ENCODE measurements at places on chromosomes 11 and 22.

DNA sequence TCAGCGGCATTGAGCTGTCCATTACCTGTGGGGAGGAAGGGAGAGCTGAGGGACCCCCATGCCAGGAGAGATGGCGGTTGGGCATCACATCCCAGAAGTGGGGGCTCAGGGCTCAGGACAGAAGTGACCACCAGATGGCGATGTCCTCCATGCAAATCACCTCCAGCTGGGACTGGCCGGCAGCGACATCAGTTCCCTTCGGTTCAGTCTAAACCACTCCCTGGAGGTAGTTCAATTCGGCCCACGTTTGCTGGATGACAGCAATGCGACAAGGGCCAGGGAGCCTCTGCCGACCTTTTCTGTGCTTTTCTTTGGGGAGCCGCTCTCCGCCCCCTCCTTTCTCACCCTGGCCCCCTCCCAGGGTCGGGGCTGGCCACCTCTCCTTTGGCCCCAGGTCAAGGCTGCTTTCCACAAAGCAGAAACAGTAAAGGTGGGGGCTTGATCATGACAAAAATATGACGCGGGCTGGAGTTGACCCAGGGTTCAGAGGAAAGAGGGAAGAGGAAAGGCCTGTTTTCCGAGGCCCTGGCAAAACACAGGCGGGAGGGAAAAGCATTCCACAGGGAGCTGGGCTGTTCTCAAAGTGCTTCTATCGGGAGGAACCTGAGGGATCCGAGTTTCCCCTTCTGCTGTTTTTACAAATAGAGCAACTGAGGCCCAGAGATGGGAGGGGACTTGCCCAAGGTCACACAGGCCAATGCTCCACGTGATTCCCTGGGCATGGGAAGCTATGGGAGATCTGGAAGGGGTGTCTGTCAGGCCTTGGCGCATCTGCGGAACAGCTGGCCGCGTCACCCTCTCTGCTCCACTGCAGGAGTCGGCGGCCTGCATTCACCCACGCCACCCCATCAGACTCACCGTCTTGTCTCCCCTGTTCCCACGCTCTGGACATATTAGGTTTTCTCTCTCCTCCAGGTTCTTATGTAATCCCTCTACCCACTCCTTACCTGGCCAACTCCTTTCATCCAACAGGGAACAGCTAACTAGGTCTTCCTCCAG is 54.7 kb downstream of the FBXO7 start:
- peak overlapping the region; percentile 77 for H3K27ac ChIP-seq
- H3K36me3 ChIP-seq: no peaks in the 10 kb centered on the region
- H3K27me3 ChIP-seq: no peaks in the 10 kb centered on the region
- peaks cover 49% of the 10 kb centered on the region for H3K4me1 ChIP-seq
- no peak overlapping the region for H3K4me3 ChIP-seq

- no peaks in the 10 kb centered on the region for H3K27me3 ChIP-seq
- no peaks in the 10 kb centered on the region for H3K4me1 ChIP-seq
- no peak for DNase-seq
These were observed 1102.6 kb downstream of the DLG2 start for GRCh38 chr11:84524422-84525051.

DNA sequence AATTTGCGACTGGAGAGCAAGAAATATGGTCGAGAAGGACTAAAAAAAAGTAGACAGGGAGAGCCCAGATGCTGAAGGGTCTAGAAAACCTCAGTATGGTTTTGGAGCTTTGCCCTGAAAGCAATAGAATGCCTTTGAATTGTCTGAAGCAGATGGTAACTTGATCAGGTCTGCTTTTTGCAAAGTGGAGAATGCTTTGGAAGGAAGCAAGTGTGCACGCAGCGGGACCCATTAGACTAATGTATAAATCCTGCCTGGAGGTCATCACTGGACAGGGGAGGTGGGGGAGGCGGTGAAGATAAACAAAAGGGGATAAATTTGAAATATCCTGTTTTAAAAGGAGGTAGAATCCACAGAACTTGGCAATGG is 757 bp upstream of the HINFP start:
- no peaks in the 10 kb centered on the region for H3K27me3 ChIP-seq
- peak overlapping the region; percentile 63 for H3K4me3 ChIP-seq
- H3K36me3 ChIP-seq: peaks cover 20% of the 10 kb centered on the region

- DNase-seq: no peak
- H3K4me3 ChIP-seq: no peak overlapping the region
- no peak overlapping the region for H3K27ac ChIP-seq
- no peaks in the 10 kb centered on the region for H3K4me1 ChIP-seq
- no peaks in the 10 kb centered on the region for H3K27me3 ChIP-seq
- peaks cover 26% of the 10 kb centered on the region for H3K36me3 ChIP-seq
These were observed 27.5 kb upstream of the HIKESHI start for GRCh38 chr11:86274503-86274902.

DNA sequence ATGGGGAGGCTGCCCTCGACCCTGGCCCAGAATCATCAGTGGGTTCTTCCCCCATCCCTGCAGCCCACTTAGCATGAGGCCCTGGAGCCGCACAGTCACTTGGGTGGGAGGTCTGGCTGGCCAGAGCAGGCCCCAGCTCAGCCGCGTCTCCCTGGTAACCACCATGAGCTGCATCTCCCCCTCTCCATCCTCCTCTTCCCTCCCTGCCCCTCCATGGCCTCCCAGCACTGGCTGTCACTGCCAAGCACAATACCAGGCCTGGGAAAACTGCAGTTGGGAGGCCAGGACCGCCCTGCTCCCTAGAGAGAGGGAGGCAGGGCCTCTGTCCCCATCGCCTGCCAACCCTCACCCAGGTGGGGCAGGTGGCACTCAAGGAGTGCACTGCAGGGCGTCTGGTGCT is 8.0 kb downstream of the CSDC2 start:
- no peak overlapping the region for H3K4me3 ChIP-seq
- DNase-seq: no peak
- H3K27me3 ChIP-seq: no peaks in the 10 kb centered on the region
- no peaks in the 10 kb centered on the region for H3K4me1 ChIP-seq
- no peak overlapping the region for H3K27ac ChIP-seq
- H3K36me3 ChIP-seq: no peaks in the 10 kb centered on the region

DNA sequence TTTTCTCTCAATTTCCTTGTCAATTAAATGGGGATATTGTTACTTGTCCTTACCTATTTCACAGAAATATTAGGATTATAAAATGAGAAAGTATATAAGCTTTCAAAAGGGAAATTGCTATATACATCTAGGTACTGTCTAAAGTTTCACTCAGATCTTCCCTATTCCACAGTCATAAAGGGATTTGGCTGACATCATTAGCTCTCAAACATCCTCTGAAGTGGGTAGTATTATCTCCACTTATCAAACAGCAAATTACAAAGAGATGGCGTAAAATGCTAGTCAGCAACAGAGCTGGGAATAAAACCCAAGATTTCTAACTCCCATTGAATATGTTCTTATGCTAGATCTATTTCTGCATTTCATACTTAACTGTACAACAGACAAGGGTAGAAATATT is 50.9 kb downstream of the SLC25A17 start:
- no peak overlapping the region for H3K27ac ChIP-seq
- H3K36me3 ChIP-seq: peaks cover 39% of the 10 kb centered on the region
- DNase-seq: no peak
- H3K4me3 ChIP-seq: no peak overlapping the region
- no peaks in the 10 kb centered on the region for H3K27me3 ChIP-seq

DNA sequence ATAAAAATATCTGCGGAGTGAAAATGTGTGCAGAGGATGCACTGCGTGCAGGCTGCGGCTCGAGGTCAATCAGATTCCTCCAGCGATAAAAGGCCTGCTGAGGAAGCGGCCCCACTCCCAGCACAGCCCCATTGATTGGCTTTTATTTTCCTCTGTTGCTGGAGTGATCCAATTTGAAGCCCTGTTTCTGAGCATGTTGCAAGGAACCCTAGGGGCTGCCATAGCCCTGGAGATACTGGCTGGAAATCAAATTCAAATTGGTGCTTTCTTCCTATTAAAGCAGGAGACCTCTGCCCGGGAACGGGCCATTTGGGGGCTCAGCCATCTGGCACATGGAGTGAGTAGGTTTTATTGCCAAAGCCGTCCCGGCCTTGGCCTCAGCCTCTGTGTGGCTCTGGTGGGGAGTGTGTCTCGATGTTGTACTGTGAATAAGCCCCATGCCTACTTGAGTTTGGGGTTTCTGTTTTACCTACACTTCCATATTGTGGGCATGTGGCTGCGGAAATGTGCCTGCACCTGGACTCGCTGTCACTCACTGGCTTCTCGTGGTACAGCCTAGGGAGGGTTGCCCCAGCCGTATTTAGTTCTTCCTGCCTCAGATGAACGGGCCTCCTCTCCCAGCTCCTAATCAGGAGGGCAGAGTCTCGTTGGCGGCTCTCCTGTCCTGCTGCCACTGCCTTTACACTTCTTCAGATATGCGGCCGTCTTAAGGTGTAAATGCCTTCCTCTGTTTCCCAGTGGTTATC is 25.6 kb downstream of the PARVB start:
- H3K4me1 ChIP-seq: peaks cover 17% of the 10 kb centered on the region
- DNase-seq: no peak
- no peak overlapping the region for H3K27ac ChIP-seq
- no peaks in the 10 kb centered on the region for H3K27me3 ChIP-seq
- H3K4me3 ChIP-seq: no peak overlapping the region

GRCh38 chr11:72738199-72739141 is 13.7 kb downstream of the ARAP1 start:
- peaks cover 52% of the 10 kb centered on the region for H3K4me1 ChIP-seq
- H3K36me3 ChIP-seq: no peaks in the 10 kb centered on the region
- H3K27ac ChIP-seq: peak overlapping the region; percentile 68
- H3K27me3 ChIP-seq: no peaks in the 10 kb centered on the region
- peak; percentile 76 for DNase-seq

DNA sequence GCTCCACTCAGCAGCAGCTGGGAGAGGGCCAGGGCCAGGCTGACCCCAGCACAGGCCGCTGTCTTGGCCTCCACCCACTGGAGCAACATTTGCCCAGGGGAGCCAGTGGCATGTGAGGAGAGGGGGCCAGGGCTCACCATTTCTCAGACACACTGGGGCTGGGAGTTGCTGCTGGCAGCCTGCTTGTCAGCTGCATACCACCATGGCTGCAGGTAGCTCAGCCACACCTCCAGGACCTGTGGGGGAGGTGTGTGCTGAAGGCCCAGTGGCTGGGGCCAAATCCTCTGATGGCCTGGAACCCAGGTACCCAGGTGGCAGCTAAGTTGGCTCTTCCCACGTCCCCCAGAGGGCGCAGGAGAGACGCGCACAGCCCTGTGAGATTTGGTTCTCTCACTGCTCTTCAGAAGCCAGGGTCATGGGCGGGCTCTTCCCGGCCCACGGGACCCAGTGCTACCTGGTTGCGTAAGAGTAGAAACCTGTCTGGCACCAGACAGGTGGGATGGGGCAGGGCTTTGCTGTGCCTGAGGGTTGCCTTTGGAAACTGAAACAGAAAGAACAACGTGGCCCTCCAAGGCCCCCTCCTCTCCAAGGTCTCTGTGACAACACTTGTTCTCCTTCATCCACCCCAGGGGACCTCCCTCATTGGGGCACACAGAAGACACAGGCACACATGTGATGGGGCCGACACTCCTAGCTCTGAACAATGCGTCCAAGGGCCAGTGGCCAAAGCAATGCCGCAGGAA is 98.8 kb downstream of the MED15 start:
- DNase-seq: no peak
- H3K36me3 ChIP-seq: no peaks in the 10 kb centered on the region
- H3K4me1 ChIP-seq: peaks cover 15% of the 10 kb centered on the region
- no peak overlapping the region for H3K27ac ChIP-seq
- no peak overlapping the region for H3K4me3 ChIP-seq

DNA sequence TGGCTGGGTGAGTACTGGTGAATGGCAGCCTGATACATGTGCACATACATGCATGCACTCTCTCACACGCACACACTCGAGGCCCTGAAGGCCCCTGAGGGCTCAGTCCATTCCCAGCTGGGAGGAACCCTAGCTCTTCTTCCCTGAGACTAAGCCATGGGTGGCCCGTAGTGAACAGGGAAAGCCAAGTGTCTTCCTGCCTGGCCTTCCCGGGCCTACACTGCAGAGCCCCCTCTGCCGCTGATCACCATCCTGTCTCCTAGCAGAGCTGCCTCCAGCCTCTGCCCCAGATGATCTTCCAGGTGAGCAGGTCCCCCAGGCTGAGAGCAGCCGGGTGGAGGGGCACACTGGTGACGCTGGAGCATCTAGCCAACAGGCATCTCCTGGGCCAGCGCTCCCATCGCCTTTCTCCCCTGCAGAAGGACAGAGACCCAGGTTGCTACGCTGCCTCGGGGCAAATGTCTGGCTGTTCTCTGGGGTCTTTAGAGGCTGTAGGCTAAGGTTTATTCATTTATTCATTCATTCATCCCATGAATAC is 57.3 kb downstream of the CD82 start:
- H3K36me3 ChIP-seq: peaks cover 14% of the 10 kb centered on the region
- H3K27me3 ChIP-seq: no peaks in the 10 kb centered on the region
- H3K4me1 ChIP-seq: peaks cover 28% of the 10 kb centered on the region
- DNase-seq: peak; percentile 50
- no peak overlapping the region for H3K27ac ChIP-seq

DNA sequence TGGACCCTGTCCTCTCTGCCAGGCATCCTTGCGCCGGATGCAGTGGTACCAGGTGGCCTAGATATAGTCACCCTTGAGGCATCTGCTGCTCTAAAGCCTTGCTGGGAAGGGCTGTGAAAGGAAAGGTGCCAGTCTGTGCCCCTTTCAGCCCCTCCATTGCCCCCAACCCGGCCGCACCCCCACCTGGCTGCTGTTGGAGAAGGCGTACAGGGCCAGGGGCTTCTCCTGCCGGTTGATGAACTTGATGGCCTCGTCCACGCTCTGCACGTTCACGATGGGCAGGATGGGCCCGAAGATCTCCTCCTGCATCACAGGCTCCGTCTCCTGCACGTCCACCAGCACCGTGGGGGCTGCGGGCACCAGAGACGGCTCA is 10.2 kb downstream of the ALDH3B2 start:
- no peak overlapping the region for H3K27ac ChIP-seq
- no peaks in the 10 kb centered on the region for H3K27me3 ChIP-seq
- H3K4me3 ChIP-seq: no peak overlapping the region
- peak; percentile 55 for DNase-seq
- H3K36me3 ChIP-seq: peaks cover 8% of the 10 kb centered on the region

Data from suprapubic skin (tissue), 4 donors.